ENCODE measurements at places on chromosomes 3 and 15. TPM values are rescaled to one million over a fixed set of nuclear protein-coding genes. Genes with fewer than 3 reads are reported as not detected.

GRCh38 chr3:196813903-196814302 is 53.8 kb upstream of the SENP5 start:
- DNase-seq: no peak

- no peak for DNase-seq
These were observed 22.5 kb upstream of the HDAC11 start for GRCh38 chr3:13457593-13457992.

GRCh38 chr3:98259707-98260106 is 4.3 kb upstream of the OR5H6 start:
- DNase-seq: no peak

- no peak for DNase-seq
These were observed 10.1 kb upstream of the LMCD1 start for GRCh38 chr3:8491271-8492144.

DNA sequence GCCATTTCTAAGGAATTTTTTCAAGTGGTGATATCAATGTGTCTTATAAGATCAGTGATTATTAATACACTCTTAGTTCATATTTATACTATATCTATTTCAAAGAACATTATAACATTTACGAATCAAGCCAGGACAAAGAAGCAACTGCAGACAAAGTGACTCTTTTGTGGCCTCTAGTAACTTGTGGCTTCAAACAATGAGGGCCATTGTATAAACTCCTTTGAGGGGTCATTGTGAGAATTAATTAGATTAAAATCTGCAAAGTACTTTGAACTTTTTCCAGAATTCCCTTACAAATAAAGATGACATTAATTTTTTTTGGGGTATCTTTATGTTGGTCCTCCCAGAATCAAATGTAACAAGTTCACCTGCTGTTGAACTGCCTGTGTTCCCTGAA is 12.3 kb upstream of the SLC30A4 start:
- DNase-seq: no peak

DNA sequence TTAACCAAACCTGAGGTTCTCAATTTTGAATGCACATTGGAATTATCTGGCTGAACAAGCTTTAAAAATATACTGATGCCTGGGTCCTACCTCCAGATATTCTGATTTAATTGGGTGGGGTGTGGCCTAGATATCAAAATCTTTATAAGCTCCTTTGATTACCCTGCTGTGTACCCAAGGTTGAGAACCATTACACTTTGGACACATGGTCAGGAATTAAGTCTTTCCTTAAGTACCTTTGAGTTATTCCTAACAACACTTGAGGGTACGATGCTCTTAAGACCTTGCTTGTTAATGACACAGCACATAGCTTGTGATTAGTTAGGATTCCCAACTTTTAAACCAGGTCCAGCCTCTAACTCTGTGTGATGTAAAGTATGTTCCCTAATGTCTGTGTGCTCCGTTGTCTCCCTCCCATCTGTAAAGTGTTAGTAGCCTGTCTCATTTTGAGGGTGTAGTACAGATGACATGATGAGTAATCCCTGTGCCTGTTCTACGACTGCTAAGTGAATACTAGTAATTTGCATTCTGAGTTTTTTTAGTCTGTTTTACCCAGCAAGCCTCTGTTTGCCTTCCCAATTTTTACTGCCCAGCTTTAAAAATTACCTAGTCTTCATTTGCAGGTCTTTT is 154.9 kb downstream of the KLHL25 start:
- no peak for DNase-seq

The CACNA2D2 gene
- total RNA-seq: 1.4 TPM

GRCh38 chr3:9223672-9224071 is 25.8 kb downstream of the SRGAP3 start:
- DNase-seq: no peak

DNA sequence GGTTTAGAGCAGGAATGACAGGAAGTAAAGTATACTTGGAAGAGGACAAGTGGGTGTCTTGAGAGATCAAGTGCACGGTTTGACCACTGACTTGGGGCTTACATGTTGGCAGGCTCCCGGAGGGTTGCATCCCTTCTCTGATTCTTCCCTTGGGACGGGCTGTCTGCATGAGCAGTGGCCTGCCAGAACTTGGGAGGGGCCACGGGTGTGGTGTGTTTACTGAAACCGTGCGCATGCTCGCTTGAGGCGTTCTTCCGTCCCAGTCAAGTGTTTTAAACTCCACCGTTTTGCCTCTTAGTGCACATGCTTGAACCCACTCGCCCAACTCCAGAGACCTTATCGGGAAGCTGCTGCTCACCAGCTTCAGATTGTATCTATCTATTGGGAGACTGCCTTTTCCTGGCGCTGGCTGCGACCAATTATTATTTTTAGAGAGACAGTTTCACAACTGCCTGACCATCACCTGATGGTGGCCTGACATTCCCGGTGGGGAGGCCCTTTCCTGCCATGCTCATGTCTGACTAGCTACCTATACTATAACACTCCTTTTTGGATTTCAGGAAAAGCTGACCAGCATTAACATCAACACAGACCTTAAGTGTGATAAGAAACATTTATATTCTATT is 14.9 kb upstream of the C3orf22 start:
- no peak for DNase-seq

The GAP43 gene
- 1.9 TPM for total RNA-seq

GRCh38 chr15:89615135-89615534 is 39.9 kb downstream of the TICRR start:
- no peak for DNase-seq

The EEFSEC gene
- total RNA-seq: 22.8 TPM

DNA sequence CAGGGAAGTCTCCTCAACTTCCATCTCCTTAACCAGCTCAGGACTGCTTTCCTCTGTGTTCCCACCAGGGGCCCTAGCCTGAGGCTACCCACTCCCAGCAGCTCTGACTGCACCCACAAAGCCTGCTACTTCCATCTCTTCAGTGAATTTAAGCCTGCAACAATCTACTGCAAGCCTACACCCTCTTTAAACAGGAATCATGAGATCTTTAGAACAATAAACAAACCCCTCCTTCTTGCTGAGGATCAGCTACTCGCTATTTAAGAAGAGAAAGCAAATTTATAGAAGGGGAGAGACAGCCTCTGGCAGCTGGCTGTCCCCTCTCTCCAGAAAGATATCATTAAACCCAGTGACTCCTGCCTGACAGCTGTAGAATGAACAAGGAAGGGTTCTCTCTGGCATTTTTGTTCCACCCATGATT is 51.9 kb downstream of the ARHGAP31 start:
- no peak for DNase-seq

DNA sequence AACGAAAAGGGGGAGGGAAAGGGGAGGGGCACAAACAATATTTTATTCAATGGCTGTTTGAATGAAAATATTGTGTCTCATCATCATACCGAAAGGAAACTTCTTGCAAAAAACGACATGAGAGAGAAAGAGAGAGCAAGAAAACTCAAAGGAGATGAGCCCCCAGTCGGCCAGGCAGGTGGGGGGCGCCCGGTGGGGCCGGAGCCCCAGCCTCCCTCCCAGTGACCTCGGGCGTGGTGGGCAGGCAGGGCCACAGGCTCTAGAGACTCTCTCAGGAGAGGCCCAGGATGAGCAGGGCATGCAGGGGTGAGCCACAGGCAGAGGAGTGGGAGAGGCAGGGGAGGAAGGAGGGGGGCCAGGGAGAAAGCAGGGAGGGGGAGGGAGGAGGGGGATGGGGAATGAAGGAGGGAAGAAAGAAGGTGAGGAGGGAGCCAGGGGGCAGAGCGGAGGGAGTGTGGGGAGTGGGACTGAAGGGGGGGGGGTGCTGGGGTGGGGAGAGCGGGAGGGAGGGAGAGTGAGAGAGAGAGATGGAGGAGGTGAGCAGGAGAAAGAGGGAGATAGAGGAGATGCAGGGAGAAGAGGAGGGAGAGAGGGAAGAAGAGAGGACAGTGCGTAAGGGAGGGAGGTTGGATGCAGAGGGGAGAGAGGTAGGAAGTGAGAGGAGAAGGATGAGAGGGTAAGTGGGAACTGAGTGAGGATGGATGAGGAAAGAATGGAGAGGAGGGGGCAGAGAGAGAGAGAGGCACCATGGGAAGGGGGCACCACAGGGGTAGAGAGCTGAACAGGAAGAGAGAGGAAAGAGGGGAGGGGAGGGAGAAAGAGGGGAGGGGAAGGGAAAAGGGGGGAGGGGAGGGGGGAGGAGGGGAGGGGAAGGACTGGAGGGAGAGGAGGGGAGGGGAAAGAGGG is 14.1 kb upstream of the TMEM115 start:
- DNase-seq: no peak

- DNase-seq: no peak
These were observed 100.4 kb downstream of the IMPG2 start for GRCh38 chr3:101219842-101220560.

The ATP8B4 gene
- total RNA-seq: 1.4 TPM

- DNase-seq: peak; percentile 31
These were observed 14.9 kb upstream of the CSRNP1 start for GRCh38 chr3:39168156-39168780.

The CCR8 gene
- total RNA-seq: not detected

DNA sequence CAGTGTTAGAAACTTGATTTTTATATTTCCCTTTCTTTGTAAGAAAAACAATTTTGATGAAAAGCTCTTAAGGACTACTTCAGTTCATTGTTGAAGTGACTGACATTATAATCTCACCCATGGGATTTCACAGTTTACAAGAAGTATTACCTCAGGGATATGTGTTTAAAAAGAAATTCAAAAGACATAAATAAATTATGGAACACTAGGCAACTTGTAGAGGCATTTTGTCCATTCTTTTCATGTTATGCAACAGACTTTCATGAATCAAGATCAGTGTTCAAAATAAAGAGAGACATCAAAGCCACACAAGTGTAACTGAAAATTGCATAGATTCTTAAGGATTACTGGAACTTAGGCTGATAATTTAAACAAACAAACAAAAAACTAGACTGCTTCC is 196.8 kb upstream of the AGTR1 start:
- DNase-seq: no peak

The MUSTN1 gene
- total RNA-seq: 2.3 TPM

The MYL3 gene
- not detected for total RNA-seq

GRCh38 chr3:190883973-190884832 is 21.7 kb upstream of the GMNC start:
- DNase-seq: no peak

DNA sequence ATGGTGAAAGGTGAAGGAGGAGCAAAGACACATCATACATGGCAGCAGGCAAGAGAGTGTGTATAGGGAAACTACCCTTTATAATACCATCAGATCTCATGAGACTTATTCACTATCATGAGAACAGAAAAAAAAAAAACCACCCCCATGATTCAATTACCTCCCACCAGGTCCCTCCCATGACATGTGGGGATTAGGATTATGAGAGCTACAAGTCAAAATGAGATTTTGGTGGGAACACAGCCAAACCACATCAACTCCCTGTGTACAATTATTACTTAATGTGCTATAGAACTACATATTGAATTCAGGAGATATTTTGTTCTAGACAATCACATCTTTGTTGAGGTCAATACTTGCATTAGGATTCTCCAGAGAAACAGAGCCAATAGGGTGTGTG is 313.4 kb downstream of the CNTN6 start:
- DNase-seq: no peak

GRCh38 chr3:164235289-164236028 is 842.8 kb downstream of the SI start:
- DNase-seq: no peak

The DNAH12 gene
- total RNA-seq: 0.35 TPM

The PSMA4 gene
- 148 TPM for total RNA-seq

DNA sequence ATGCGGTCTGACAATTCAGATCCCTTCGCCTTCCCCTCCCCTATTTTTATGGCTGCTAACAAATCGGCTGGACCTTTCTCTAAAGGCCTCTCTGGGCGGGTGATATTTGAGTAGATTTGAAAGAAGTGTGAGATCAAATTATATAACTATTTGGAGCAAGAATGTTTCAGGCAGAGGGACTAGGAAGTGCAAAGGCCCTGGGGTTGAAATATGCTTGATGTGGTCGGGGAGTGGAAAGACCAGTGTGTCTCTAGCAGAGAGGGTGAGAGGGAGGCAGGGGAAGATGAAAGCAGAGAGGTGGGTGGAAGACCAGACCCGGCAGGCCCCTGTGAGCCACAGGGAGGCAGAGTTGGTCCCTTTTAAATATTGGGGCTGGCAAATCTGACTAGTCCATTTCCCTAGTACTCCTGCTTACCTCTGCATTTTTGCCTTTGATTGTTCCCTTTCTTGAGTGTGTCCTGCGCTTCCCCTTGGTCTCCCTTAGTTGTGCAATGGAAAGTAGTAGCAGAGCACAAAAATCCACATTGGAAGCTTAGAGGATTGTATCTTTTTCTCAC is 32.3 kb downstream of the SLCO3A1 start:
- DNase-seq: no peak

The THSD4 gene
- total RNA-seq: 38.5 TPM

- no peak for DNase-seq
These were observed 207.2 kb upstream of the NAALADL2 start for GRCh38 chr3:174651951-174652350.

DNA sequence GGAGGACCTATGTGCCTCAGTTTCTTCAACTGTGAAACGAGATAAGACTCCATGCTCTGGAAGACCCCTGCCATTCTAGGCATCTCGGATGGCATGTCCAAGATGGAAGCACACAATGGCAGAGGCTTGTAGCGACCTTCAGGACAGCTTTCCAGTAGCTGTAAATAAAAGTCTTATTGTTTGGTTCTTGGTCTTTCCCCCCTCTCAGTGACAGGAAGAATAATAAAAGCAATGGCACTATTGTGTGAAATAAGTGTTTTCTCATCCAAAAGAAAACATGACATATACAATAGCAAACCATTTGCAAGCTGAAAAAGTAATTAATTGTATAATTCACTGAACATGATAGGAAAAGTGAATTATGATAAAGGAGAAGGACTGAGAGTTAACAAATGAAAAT is 32.5 kb upstream of the CD47 start:
- DNase-seq: no peak

DNA sequence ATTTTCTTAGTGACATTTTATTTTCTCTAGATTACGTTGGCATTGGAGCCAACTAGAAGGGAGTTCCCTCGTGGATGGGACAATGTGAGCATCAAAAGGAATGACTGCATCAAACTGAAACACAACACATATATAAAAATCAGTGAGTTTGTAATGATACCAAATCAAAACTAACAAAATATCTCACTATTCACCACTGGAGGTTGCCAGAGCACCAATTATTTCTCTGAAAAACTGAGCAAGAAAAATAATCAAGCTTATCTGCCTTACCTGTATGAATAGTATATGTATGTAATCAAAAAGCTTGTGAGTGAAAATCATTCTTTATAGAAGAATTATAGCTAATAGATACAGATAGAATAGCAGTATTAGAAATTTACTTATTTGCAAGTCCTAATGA is 46.8 kb upstream of the OTOL1 start:
- DNase-seq: no peak

- no peak for DNase-seq
These were observed 1142.1 kb upstream of the CADM2 start for GRCh38 chr3:83816653-83817052.

DNA sequence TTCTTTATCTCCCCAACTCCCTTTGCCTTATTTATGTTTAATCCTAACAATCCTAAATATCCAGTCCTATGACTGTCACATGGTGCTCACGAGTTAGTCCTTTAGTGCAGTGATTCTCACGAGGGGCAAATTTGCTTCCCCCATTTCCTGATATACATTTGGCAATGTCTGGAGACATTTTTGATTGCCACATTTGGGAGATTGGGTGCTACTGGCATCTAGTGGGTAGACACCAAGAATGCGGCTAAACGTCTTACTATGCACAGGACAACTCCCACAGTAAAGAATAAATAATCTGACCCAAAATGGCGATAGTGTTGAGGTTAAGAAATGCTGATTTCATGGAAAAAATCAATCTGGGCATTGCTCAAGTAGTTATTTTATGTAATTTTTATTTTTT is 466.5 kb downstream of the ROBO2 start:
- DNase-seq: no peak

GRCh38 chr3:183548262-183548769 is 7.2 kb downstream of the KLHL6 start:
- DNase-seq: peak; percentile 79

The SATB1 gene
- total RNA-seq: 101 TPM

The EPB42 gene
- total RNA-seq: not detected

Data from Peyer's patch (tissue), 4 donors.